ENCODE measurements at places on chromosomes 16 and 17. TPM values are rescaled to one million over a fixed set of nuclear protein-coding genes. Genes with fewer than 3 reads are reported as not detected.

CAMKK1 gene
- 9.0 TPM for total RNA-seq

DPEP3 gene
- not detected for total RNA-seq

MYH11 gene
- total RNA-seq, result 1.2 TPM

KRTAP2-2 gene
- not detected for total RNA-seq

RHBDF2 gene
- 1.6 TPM for total RNA-seq

FOXF1 gene
- total RNA-seq, result 0.41 TPM

LDHD gene
- 2.0 TPM for total RNA-seq

HS3ST4 gene
- total RNA-seq, result 7.7 TPM

SKAP1 gene
- 0.41 TPM for total RNA-seq

PDE6G gene
- total RNA-seq, result not detected

SOX15 gene
- total RNA-seq, result 1.2 TPM

KRT27 gene
- total RNA-seq, result not detected

PYDC1 gene
- 0.41 TPM for total RNA-seq
